Inflammatory macrophage (primary cell): ENCODE measurements at places on chromosomes 11 and 22.

- DNase-seq: no peak
Observed at GRCh38 chr11:123545726-123546270, 108.6 kb downstream of the SCN3B start.

- no peak for DNase-seq
Observed at GRCh38 chr11:118353084-118353710, 6.2 kb upstream of the UBE4A start.

DNA sequence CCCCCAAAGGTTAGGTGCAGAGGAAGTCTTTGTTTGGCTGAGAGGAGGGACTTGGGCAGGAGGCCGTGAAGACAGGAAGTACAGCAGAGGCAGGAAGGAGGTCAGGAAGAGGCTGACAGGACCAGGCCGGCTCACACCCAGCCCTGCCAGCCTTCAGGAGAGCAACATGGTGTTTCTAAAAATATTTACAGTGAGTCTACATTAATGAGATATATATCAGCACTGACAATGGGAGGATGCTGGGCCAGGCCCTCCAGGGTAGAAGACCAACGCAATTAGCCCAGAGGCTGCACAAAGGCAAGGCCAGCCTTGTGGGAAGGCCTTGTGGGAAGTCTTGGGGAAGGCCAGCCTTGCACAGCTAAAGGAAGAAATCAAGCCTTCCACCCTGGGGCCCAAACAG, 7.9 kb upstream of the APLNR start:
- DNase-seq: no peak

DNA sequence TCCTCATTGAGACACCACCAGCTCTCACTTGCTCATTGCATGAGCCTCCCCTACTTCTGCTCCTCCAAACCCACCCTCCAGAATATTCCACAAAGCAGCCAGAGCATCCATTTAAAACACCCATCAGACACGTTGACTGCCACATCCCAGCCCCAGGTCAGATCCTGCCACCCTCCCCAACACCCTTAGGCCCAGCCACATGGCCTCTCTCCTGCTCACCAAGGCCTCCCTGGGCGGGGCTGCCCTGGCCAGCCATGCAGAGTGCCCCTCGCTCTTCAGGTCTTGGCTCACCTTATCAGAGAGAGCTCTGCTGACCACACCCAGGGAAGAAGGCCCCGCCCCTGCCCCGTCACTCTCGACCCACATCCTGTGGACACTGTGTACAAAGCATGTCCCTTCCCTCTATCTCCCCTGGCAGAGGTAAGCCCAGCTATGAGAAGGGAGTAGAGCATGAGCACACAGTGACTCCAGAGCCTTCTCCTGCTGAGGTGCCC, 106.8 kb downstream of the MICAL3 start:
- no peak for DNase-seq

- DNase-seq: no peak
Observed at GRCh38 chr11:2321311-2321683, 19.5 kb downstream of the TSPAN32 start.

DNA sequence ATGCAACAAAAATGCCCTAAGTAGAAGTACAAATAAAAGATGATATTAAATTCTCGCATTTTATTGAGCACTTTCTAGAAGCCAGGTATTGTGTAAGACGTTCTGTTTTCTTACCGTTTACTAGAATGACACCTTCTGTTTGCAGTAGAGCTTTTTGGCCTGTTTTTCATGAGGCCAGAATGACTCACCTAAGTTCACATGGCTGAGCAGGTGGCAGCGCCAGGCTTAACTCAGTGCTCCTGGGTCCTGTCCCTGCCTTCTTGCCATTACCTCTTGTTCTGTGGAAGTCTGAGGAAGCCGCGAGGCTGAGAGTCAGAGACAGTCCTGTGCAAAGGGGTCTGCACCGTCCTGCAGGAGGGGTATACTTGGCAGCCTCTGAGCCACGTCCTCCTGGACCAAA, 113.8 kb downstream of the ATXN10 start:
- no peak for DNase-seq

DNA sequence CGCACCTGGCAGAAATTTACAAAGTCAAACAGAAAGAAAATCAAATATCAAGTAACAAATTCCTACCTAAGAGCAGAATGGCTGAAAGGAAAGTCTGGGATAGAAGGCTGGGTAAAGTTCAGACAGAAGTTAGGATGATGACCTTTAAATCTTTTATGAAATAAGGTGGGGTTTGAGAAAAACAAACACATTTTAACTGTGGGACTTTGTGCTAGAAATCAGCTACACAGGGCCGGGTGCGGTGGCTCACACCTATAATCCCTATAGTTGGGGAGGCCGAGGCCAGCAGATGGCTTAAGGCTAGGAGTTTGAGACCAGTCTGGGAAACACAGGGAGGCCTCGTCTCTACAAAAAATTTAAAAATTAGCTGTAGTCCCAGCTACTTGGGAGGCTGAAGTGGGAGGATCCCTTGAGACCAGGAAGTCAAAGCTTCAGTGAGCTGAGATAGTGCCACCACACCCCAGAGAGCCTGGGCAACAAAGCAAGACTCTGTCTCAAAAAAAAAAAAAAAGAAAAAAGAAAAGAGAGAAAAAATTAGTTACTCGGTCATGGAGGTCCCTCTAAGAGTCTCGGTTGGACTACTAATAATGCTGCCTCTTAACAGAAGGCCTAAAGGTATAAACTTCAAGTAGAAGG, 119.7 kb upstream of the BID start:
- DNase-seq: no peak

GRCh38 chr11:109940816-109941215, 152.4 kb upstream of the ZC3H12C start:
- DNase-seq: peak; percentile 38

- no peak for DNase-seq
Observed at GRCh38 chr11:11985016-11985715, 23.3 kb downstream of the DKK3 start.

- DNase-seq: no peak
Observed at GRCh38 chr11:120827198-120827597, 196.7 kb upstream of the TBCEL start.
